ENCODE measurements at places on chromosomes 6 and 20.

- no peak for DNase-seq
These were observed 238.9 kb downstream of the PRL start for GRCh38 chr6:22057962-22058361.

DNA sequence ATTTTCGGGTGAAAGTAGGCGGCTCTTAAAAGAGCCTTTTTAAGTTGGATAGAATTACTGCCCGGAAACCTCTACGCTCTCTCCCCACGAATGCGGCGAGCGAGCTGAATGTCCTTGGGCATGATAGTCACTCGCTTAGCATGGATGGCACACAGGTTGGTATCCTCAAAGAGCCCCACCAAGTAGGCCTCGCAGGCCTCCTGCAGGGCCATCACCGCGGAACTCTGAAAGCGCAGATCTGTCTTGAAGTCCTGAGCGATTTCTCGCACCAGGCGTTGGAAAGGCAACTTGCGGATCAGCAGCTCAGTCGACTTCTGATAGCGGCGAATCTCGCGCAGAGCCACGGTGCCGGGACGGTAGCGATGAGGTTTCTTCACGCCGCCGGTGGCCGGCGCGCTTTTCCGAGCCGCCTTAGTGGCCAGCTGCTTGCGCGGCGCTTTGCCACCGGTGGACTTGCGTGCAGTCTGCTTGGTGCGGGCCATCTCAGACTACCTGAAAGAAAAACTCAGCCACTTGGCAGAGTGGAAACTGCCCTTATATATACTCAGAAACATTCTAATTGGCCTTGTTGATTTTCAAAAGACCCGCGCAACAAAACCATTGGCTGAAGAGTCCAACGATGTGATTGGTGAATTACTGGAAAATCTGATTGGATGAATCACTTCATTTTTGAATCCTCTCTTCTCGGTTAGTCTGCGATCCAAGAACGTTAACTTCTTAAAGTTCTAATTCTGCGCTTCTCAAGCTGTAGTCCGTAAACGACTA is 93.9 kb upstream of the BTN3A2 start:
- DNase-seq, result peak; percentile 91

DNA sequence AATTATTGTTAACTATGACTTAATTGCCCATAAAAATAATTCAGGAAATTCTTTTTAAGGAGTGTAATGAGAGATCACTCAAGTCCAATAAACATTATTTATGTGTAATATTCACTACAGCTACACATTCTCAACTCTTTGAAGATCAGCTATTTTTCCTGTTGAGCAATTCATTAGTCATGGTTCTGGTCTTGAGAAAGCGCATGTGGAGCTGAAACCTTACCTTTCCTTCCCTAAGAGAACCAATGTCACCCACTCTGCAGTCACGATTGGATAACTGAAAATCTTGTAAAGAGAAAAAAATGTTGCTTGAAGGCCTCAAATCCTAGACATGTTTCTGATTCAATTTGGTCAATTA is 736.9 kb upstream of the MARCKS start:
- DNase-seq, result peak; percentile 49

DNA sequence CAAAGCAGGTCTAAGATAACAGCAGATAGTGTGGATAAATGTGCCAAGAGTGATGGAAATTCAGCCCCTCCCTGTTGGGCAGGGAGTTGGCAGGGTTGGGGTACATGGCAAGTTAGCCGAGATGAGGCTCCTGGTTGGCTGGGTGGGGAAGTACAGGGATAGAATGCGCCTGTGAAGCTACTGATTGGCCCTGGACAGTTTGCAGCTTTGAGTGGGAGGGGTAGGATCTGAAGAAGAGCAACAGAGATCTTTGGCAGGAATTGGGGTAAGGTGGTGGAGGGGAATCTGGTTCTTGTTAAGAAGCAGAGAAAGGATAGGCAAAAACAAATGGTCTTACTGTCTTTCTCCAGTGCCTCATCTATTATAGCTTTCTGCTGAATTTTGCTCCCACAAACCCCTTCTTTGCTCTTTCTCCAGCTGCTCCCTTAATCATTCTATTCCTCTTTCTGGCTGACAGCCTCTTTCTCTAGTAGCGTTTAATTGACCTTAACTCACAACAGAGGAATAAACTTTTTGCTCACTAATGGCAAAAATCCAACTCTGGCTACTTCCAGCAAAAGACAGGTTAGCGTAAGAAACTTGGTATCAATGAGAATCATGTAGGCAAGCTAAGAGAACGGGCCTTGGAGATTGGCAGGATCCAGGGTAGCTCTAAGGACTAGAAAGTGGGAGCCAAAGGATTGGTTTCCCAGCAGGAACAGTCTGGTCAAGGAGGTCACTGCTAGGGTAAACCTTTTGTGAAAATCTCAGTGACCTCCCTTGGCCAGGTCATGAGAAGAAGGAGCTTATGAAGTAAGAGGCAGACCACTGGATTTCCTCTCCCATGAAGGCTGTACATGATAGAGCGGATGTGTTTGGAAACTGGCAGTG is 86.3 kb upstream of the CARMIL1 start:
- DNase-seq, result peak; percentile 45

DNA sequence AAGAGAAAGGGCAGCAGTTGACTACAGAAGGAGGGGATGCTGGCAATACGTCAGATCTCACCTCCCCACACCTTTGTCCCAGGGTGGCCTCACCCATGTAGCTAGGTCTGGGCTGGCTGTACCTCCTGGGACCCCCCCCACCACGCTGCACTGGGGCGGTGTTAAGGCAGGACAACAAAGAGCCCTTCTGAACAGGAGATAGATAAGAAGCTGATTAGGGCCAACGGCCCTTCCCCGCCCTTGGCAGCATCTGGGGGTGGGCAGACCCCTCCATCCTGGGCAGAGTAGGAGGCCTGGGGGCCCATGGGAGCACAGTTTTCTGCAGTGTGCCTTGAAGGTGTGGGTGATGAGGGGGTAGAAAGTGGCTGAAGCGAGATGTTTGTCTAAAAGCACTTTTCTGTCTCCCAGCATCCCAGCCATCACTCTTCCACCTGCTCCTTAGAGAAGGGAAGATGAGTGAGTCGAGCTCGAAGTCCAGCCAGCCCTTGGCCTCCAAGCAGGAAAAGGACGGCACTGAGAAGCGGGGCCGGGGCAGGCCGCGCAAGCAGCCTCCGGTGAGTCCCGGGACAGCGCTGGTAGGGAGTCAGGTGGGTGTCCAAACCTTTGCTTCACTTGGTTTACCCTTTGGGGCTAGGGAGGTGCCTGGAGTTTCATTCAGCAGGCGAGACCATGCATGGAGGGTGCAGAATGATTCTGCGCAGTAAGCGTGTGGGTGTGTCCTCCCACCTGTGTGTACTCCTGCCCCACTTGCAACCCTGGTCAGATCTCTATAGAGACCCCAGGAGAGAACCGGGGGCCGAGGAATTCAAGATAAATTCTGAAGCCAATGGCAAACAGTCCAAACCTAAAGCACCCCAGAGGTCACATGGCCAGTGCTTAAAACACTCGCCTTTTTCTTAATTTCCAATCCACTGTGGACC is 3.9 kb downstream of the HMGA1 start:
- peak; percentile 5 for DNase-seq

DNA sequence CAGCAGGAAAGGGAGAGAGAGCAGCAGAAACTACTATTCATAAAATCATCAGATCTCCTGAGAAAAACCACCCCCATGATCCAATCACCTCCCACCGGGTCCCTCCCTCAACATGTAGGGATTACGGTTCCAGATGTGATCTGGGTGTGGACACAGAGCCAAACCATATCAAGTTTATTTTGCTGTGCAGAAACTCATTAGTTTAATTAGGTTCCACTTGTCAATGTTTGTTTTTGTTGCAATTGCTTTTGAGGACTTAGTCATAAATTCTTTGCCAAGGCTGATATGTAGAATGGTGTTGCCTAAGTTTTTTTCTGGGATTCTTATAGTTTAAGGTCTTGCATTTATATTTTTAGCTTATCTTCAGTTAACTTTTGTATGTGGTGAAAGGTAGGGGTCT is 422.0 kb upstream of the HS3ST5 start:
- DNase-seq, result no peak

DNA sequence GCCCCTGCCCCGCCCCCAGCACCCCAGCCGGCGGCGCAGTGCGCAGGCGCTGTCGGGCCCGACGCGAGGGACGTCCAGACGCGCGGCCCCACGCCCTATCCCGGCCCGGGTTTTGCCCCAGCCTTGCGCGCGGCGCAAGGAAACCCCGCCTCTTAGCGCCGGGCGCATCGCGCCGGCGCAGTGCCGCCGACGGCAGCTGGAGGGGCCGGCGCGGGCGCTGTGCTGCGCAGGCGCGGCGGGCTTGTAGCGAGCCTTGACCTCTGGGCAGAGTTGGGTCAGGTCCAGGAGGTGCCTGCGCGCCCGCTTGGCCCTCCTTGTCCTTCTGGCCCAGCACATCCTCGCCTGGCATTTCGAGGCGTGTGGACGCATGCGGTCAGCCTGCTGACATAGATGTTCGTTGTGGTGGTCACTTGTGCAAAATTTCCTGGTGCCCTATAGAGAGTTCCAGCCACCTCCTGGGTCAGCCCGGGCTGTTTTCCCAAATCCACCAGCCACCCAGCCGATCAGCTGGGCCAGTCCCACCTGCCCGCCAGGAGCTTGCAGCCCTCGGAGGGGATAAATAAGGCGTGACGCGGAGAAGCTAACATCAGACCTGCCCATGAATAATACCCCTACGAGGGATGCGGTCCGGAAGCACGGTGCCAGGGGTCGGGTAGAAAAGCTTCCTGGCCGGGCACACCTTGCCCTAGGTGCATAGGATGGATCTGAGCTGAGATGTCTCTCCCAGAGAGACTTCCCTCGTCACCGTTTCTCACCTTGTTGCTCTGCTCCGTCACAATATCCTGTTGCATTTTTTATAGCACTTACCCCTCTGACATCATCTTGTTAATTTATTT is 428 bp upstream of the PRELID3B start:
- DNase-seq, result peak; percentile 100

DNA sequence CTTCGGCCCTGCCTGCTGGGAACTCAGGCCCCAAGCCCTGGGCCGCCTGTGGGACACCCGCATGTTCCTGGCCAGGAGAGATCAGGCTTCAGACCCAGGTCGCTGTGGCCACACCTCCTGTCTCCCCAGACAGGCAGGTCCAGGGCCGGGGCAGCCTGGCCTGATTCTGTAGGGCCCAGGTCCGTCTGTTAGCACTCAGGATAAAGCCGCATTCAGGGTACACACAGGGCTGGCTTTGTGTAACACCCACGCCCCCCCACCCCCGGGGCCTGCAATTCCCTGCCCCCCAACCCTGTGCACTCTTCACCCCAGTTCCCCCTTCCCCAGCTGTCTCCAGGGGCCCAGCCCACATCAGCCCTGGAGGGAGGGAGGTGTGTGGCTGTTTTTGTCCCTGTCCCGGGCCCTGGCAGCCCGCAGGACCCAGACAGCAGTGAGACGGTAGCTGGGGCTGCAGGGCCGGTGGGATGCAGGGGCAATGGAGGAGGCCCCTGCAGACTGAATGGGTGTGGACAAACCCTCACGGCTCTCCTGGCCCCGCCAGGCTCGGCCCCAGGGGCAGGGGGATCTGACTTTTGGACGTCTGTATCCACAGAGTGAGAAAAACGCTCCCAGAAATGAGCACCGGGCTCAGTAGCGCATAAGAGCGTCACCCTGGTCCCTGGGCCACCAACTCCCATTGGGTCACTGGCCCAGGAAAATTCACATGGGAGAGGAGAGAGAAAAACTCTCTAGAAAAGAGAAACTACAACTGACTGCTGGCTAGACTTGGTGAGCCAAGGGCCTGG is 42.4 kb upstream of the ZBP1 start:
- DNase-seq, result no peak

- no peak for DNase-seq
These were observed 134.4 kb downstream of the ERMARD start for GRCh38 chr6:169885831-169886230.

GRCh38 chr6:133553652-133554051 is 312.5 kb downstream of the EYA4 start:
- peak; percentile 17 for DNase-seq

GRCh38 chr6:156862711-156863110 is 85.5 kb downstream of the ARID1B start:
- no peak for DNase-seq

DNA sequence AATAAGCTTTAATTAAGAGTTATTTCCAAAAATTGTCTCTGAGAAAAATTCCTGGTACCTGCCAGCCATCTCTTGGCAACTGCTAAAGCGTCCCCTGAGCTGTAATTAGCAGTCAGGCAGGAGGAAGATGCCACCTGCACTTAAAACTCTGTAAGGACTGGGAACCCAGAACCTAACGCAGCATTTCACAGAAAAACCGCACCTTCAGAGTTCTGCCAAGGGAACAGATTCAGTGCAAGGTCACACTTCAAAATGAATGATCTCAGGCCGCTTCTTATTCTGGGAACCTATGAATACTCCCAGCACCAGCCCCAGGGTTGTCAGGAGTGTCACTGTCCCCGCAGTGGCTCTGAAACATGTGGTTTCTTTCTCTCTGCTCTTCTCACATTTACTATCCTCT is 36.7 kb downstream of the INSM1 start:
- DNase-seq, result no peak

- no peak for DNase-seq
These were observed 40.8 kb downstream of the DNAH8 start for GRCh38 chr6:38755874-38756273.

- DNase-seq, result no peak
These were observed 45.3 kb upstream of the ZNF184 start for GRCh38 chr6:27517928-27518787.

DNA sequence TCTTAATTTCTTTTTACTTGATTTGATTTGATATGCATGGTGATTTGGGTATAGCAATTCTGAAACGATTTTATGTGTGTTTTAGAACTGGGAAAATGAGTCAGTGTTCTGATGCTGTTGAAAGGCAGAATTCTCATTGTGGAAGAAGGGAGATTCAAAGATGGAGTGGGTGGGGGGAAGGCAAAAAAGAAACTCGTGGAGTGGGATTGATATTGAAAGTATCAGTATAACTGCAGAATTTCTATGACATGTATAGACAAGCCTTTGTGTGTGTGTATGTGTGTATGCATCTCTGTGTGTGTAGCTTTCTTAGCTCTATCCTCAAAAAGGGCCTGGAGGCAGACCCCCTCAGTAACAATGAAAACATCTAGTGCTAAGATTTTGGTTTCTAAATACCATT is 184.3 kb upstream of the OLIG3 start:
- no peak for DNase-seq

GRCh38 chr6:108948181-108948661 is 100.0 kb downstream of the ARMC2 start:
- DNase-seq, result no peak

GRCh38 chr6:149723771-149724417 is 6.0 kb upstream of the LATS1 start:
- peak; percentile 64 for DNase-seq

- peak; percentile 30 for DNase-seq
These were observed 79.6 kb downstream of the IPCEF1 start for GRCh38 chr6:154276810-154277628.

GRCh38 chr6:116214681-116215080 is 39.2 kb downstream of the TSPYL4 start:
- no peak for DNase-seq

DNA sequence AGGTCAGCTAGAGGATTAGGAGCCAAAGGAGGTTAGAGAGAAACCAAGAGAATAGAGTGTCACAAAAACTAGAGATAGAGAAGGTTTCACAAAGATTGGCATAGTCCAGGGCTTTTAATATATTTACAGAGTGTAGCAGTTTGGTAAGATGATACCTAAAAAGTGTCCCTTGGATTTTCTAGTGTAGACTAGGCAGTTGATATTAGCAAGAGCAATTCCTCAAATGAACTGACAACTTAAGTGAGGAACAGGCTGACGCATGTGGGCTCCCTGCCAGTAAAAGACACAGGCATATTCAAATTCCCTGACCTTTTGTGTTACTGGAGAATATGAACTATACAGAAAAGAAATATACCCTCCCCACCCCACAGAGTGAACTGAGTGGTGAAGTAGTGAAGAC is 40.1 kb downstream of the VTA1 start:
- DNase-seq, result peak; percentile 12

All from AG08396 (cell line).